ENCODE measurements at places on chromosomes 3 and 15.

- no peak for DNase-seq
These were observed 397.5 kb downstream of the ZIC4 start for GRCh38 chr3:147008886-147009285.

DNA sequence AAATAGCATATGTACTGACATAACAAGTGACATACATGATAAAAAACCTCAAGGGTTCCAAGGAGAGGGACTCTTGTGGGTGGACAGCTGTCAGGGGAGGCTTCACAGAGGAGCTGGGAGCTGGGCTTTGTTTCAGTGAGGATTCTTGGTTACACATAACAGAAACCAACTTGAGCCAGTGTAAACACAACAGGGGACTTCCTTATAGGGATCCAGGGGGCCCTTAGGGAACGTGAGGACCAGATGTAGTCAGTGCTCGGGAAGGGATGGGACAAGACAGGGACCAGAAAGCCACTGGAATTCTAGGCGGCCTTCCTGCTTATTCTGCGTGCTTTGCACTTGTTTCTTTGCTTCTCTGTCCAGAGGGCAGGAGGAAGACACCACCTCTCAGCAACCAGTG, 34.9 kb downstream of the SNAPC5 start:
- DNase-seq = no peak

DNA sequence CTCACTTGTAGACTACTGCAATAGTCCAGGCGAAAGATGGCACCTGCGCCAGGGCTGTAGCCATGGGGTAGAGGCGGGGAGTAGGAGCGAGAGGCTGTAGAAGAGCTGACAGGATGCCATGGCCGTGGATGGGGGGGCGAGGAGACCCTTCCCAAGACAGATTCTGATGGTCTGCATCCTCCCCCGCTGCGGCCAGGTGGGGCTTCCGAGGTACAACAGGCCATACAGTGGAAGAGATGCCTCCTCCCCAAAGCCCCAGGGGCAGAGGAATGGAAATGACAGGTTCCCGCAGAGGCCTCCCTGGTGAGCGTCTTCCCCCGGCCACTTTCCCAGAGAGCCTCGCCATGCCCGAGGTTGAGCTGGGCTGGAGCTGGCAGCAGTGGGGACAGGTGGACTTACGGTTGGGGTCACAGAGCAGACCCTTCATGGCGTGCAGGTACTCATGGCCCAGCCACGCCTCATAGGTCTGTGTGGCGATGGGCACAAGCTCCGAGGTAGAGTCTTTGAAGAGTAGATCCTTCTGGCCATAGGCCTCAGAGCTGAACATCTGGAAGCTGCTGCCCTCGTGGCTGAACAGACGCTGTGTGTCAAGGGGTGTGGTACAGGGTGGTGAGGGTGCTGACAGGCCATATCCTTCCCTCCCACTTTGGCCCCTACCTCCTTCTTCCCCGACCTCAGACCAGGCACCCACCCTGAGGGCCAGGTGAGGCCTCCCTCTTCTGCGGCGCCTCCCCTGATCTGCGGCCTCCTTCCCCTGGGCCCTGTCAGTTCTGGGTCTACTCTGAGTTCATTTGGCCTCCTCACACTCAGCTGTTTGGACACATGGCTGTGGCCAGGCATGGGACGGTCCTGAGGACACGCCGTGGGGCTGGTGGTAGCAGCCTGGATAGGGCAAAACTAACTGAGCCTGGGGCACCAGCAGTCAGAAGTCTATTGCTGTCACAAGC, 13.6 kb downstream of the MELTF start:
- no peak for DNase-seq

DNA sequence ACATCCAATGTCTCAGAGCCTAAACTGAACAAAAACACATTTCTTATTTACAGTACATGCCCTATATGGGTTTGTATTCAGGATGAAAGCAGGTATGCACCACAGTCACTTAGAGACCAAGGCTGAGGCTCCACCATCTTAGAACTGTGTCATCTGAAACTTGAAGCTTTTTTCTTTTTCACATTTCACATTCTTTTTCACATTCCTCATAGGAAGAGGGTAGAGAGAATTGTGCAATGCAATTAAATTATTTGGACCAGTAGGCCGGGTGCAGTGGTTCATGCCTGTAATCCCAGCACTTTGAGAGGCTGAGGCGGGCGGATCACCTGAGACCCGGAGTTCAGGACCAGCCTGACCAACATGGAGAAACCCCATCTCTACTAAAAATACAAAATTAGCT, 591.0 kb downstream of the MECOM start:
- no peak for DNase-seq

DNA sequence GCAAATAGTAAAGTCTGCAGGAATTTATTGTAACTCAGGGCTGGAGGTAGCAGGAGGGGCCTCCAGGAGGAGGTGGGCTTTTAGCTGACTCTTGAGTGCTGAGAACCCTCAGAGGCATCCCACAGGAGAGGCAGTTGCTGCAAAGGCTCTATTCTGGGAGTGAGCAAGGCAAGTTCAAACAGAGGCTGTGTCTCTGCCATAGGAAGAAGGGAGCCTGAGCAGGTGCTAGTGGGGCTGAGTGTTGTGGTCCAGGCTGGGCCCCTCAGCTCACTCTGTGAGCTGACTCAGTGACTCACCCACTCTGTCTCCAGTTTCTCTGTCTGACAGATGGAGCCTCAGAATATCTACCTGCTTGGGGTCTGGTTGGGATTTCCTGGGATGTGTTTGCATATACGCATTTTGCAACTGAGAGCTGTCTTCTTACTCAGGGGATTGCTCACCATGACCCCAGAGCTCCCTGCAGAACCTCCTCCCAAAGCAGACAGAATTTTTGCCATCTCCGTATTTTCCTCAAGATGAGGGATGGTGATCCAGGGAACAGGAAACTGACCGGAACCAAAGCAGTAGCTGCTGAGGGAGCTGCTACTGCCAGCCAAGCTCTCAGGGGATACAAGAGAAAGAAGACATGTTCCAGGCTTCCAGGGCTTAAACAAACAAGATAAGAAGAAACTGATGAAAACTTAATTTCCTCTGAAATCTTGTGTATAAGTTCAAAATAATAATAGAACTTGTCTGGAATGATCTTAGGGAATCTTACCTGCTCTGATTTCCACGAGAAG, 13.6 kb upstream of the NOX5 start:
- no peak for DNase-seq

DNA sequence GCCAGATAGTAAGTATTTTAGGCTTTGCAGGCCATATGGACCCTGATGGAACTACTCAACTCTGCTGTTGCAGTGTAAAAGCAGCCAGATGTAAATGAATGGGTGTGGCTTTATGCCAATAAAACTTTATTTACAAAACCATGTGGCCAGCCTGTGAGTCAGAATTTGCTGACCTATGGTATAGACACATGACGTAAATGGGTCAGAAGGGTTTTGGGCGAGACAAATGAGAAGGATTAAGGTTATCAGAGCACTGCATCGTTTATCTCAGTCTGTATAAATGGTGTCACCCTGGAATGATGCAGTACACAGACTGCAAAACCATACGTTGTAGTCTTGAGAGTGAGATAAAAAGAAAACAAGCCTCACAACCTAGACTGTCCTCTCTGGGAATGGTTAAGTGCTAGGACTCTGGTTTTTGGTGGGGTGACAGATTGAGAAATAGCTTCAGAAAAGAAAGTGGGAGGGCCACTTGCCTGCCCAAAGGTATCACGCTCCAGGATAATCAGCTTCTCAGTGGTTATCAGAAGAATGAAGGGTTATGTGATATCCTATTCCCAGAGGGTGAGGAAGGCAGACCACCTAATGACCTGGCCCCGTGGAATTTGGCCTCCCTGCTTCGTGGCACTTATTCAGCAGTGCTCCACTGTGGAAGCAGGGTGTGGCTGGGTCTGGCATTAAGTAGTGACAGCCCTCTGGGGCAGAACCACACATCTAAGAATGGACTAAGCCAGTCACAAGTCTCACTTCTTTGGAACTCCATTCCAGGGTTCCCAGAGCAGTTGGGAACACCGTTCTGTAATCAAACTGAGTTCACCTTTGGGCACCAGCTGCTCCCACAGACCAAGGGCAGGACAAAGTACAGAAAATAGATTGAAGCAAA, 46.1 kb downstream of the ABHD5 start:
- DNase-seq = no peak

GRCh38 chr3:4309491-4310128, 6.4 kb downstream of the SETMAR start:
- no peak for DNase-seq

- DNase-seq = no peak
These were observed 296.6 kb downstream of the SUCLG2 start for GRCh38 chr3:67357610-67358458.

DNA sequence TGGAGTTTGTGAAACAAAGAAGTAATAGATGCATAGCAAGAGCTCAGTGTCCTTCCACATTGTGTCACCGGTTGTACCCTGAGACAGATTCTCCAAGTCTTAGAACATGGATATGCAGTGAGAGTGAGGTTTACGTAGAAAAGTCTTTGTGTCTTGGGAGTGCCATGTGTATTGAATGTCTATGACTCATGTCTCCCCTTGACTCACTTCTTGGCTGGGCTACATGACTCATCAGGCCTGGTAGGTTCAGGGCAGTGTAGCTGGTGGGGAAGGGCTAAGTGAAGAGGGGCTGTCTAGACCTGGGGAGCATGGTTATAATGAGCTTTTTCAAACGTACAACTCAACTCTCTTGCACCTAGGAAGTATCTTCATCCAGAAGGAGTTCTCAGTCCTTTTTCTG, 167.4 kb downstream of the GAP43 start:
- DNase-seq = peak; percentile 62

GRCh38 chr3:67384016-67384415, 270.4 kb downstream of the SUCLG2 start:
- DNase-seq = no peak

GRCh38 chr3:70020906-70021660, 21.6 kb downstream of the SAMMSON start:
- no peak for DNase-seq

- DNase-seq = no peak
These were observed 284.5 kb downstream of the ZNF385D start for GRCh38 chr3:21466476-21466875.

DNA sequence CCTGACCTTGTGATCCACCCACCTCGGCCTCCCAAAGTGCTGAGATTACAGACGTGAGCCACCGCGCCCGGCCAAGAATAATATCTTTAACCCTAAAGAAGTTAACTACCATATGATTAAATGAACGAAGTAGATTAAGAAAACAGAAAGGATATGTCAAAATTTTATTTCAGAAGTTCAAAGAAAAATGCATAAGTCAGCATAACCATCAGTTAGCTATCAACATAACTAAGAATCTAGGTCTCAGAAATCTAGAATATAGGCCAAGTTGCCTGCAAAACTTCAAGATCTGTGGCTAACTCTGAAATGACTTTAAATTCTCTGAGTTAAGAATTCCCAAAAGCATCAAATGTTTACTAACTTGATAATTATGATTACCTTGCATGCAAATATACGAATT, 38.0 kb downstream of the INO80 start:
- DNase-seq = no peak

- no peak for DNase-seq
These were observed 40.9 kb downstream of the TPRG1 start for GRCh38 chr3:189212681-189213080.

- DNase-seq = no peak
These were observed 42.1 kb downstream of the ZBTB38 start for GRCh38 chr3:141410408-141410807.

DNA sequence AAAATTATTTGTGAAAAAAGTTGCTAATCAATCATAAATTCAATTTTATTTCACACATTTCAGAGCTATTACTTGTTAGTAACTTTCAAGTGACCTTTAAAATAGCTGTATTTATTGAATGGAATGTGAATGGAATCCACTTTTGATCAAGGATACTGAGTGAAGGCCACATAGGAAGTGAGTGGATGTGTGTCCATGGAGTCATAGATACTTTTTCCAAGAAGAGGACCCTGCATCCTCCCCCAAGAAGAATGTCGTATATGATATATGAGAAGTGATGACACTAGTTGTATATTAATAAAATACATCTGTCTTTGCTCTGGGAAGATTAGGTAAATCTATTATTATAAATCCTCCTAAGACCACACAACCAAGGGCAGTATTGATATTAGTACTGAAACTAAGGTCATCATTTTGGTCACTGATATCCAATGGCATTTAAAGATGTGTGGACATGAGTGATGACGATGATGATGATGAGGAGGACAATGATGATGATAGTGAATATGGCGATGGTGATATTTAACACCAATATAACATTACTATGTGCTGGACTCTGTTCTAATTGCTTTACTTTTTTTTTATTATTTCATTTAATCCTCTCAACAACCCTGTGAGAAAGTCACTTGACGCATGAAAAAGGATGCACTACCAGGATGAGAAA, 493.0 kb upstream of the NR2F2 start:
- DNase-seq = no peak

DNA sequence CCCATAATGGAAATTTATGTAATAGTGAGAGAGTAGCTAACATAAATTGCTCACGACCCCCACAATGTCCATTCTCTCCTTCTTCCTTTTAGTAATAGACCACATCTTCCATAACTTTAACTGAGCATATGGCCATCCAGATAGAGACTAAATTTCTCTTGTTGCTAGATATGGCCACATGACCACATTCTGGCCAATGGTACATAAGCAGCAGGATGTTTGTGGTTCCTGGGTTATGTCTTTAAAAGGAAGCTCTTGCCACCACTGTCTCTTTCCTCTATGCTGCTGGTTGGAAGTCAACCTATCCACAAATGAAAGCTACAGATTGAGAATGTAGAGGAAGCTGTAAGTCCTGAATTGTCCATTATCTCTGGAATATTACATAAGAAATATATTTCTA, 59.7 kb upstream of the NPHP3 start:
- DNase-seq = no peak

GRCh38 chr3:107956991-107957900, 133.6 kb downstream of the CD47 start:
- no peak for DNase-seq

- no peak for DNase-seq
These were observed 13.3 kb upstream of the CHD2 start for GRCh38 chr15:92886815-92887214.

DNA sequence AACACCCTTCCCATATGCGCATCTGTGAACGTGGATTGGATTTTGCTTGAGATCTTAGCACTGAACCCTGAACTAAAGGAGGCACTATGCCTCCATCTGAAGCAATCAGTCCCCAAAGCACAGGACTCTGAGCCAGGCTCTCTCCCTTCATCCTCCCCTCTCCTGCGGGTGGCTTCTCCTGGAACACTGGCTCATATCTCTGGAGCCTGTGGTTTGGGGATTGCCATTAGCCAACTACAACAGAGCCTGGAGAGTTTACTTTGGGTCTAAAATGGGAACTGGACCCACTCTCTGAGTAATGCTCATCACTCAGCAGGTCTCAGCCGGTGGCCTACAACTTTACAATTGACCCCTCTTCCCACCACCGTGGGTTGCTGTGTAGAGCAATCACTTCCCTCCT, 190.8 kb upstream of the HES1 start:
- no peak for DNase-seq

DNA sequence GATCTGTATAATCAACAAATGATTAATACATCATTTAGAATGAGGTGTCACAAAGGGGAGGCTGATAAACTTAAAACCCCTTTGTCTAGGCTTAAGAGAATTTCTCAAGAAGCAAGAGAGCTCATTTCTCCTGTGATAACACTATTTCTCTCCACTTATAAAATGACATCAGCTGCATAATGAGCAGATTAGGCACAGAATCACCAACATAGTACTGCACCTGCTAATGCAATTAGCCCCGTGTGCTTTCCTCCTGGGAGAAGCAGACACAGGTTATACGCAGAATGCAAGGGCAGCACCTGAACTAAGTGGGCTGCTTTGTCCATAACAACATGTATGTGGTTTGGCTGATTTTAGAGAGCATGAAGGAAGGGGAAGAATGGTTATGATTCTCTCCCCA, 515.3 kb upstream of the CFAP20DC start:
- no peak for DNase-seq

All from stimulated activated CD4-positive, alpha-beta T cell treated with anti-CD3 and anti-CD28 coated beads, Interleukin-2, amount 100 ng/mL, for 24 hours (primary cell).